ENCODE measurements at places on chromosomes 3 and 15.
A peak's percentile ranks its signal among the peaks of the same experiment; 100 is the strongest.

GRCh38 chr3:17741621-17742101 is 770 bp downstream of the TBC1D5 start:
- DNase-seq: no peak

GRCh38 chr3:13887495-13888300 is 7.8 kb upstream of the WNT7A start:
- DNase-seq: no peak

DNA sequence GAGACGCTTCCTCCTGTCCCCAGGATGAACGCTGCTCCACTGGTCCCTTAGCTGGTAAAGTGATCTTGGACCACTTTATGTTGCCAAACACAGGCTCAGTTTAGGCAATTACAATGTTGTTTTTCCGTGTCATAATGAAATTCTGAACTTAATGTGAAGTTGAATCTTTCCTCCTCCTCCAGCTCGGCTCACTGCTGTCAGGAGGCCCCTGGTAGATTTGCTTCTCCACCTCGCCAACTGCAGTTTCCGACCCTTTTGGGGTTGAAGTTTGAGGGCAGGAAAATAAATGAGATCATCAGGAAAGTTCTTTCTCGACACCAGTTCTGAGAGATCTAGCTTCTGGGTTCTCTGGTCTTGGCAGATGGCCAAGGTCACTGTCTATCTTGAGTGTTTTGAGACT is 27.8 kb downstream of the CFAP161 start:
- DNase-seq: no peak

- no peak for DNase-seq
These were observed 17.8 kb downstream of the SPATA12 start for GRCh38 chr3:57078344-57078634.

GRCh38 chr3:52779011-52779836 is 1.8 kb downstream of the ITIH1 start:
- no peak for DNase-seq

DNA sequence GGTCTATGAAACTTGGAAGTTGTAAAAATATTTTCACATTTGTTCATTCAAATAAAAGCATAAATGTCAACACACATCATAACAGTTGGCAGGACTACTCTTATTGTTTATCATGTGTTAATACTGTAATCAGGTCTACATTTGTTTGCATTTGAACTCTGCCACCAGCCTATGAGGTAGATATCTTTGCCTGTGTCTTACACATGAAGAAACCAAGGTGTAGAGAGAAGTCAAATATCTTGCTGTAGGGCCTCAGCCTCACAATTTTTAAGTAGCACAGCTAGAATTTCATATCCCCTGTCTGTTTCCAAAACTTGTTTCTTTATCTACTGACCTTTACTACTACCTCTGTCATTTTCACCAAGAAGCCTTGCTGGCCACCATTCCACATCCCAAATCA is 161.9 kb downstream of the ZIC4 start:
- DNase-seq: no peak

DNA sequence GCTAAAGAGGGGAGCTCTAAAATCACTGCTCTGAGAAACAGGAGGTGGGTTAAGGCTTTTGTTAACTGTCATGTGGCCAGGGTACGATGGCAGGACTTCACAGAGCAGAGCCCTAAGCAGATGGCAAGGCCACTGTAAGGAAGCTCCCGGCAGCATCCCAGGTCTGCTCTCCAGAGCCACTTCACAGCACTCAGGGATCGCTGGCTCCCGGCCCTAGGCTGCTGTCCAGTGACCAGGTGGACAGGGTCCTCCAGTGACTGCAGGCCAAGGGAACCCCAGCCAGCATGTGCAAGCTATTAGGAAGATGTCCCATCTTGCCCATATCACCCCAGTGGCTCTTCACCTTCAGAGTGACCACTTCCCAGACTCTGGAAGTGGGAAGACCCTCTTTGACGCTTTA is 10.4 kb downstream of the TMEM41A start:
- DNase-seq: no peak

DNA sequence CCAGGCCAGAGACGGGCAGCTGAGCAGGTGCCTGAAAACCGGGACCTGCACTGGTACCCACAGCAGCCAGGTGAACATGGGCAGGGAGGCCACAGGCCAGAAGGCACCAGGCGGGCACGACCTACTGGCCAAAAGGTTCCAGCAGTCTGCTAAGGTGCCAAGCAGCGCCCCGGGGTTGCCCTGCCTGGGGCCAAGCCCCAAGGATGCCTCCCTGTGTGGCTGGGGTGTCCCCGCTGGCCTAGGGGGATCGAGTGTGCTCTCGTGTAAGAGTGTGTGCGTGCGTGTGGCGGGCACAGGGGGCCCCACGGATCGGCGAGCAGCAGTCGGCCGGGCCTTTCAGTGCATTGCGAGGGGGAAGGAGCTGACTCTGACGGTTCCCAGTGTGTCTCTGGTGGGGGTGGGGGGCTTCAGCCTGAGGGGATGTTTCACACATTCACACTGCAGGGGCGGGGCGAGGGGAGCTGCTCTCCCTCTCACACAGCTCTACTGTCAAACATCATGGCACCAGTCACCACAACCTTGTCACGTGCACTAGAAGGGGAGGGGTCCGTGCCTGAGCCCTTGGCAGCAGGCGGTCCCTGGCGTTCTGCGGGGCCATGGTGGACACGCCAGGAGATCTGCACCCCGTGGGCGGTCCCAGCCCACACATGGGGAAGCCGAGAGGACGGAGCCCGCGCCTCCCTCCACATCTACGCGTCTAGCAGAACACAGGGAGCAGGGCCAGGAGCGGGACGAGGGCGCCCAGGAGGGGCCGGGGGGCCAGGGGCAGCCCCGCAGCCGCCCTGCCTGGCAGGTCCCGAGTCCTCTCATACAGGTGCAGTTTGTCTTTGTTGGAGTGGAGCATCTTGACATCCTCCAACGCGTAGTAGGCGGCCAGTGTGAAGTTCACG is 44.5 kb downstream of the RGMA start:
- no peak for DNase-seq

- no peak for DNase-seq
These were observed 442.8 kb upstream of the NECTIN3 start for GRCh38 chr3:110628650-110629301.

DNA sequence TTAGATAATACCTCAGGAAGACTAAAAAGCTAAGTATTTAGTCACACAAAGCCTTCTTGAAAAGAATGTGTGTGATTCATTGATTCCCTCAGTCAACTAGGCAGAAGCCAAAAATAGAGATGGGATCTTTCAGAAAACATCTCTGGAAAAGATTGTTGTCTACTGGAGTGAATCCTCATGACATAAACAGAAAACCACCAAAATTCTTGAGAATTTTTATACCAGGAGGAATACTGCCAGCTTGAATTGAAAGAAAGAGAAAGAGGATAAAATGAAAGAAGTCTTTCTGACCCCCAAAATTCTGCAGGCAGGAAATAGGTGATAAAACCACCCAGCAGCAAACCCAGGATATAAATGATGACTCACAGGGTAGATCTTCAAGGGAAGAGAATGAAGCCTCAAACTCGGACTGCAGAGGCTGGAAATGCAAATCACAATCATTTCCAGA is 363.1 kb upstream of the PLSCR5 start:
- peak; percentile 17 for DNase-seq

GRCh38 chr3:108089579-108089978 is 1.3 kb downstream of the CD47 start:
- no peak for DNase-seq

GRCh38 chr15:83476066-83476465 is 28.9 kb downstream of the SH3GL3 start:
- no peak for DNase-seq

DNA sequence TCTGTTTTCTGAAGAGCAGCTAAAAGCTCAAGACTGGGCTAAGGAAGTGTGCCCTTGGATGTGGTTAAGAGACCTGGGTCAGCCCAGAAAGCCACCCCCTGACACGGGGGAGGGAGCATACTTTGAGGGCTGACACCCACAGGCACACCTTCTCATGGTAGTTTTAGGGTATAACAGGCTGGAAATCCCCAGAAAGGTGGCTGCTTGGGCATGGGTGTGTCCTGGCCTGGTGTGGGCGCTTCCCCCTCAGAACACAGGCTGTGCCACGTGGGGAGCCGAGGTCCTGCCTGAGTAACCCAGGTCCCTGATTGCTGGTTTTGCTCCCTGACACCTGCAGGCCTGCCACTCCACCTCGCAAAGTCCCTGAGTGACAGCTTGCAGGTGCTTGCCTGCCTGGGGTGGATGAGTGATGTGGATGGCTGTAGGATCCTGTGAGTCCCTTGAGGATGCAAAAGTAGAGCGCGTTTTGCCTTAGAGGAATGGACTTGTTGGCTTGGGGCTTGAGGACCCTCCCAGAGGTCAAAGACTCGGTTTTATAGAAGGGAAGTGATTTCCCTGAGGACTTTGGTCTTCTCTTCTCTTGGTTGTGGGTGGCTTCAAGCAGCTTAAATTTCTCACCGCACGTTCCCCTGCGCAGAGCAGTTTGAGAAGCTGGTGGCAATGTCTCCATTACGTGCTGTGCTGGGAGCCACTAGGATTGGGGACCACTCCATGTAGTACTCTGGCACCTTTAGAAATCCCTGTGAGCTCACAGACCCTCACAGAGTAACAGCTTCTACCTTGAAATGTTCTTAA is 94.4 kb downstream of the DNASE1L3 start:
- DNase-seq: no peak

DNA sequence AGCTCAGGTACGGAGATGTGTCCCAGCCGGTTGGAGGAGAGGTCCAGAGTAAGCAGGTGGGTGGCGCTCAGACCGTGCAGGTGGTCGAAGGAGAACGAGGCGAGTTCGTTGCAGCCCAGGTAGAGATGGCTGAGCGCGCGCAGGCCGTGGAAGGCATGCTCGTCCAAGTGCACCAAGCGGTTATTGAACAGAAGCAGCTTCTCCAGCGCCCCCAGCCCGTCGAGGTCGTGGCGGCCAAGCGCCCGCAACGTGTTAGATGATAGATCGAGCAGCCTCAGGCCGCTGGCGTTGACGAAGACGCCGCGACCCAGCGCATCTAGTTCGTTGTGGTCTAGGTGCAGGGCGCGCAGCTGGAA is 648 bp downstream of the AMIGO3 start:
- no peak for DNase-seq

GRCh38 chr15:40279437-40280141 is 3.3 kb downstream of the ANKRD63 start:
- DNase-seq: peak; percentile 55

DNA sequence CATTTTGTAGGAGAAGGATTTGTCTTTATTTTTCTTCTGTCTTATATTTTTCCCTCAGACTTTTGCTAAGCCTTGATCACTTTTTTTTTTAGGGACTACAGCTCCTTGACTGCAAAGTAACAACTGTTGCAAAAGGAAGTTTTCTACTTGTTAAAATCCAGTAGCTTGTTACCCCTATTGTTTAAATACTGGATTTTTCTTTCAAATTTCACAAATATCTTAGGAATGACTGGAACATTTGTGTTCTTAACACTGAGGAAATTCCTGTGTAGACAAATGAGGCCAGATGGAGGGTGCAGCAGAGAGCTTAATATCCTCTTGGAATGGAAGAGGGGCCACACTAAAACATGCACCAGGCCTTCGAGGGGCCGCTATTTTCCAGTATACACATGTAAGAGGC is 3.2 kb upstream of the PGPEP1L start:
- DNase-seq: no peak

- no peak for DNase-seq
These were observed 431.0 kb downstream of the EPHB1 start for GRCh38 chr3:135226057-135226456.

- DNase-seq: no peak
These were observed 767 bp downstream of the AP3S2 start for GRCh38 chr15:89893027-89893426.

DNA sequence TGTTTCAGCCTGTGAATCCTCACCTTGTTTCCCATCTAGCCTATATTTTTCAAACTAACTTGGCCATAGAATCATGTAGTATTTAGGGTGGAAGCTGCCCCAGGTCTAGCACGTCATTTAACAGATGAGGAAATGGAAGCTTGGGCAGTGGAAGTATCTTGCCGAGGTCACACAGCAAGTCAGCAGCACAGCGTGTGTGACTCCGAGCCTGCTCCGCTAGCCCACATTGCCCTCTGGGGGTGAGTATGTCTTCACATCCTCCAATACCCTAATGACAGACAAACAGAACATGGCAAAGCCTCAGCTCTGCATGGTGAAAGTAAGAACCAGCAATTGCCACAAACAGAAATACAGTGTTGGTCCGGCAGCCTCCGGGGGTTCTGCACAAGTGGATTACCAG is 2.2 kb upstream of the CCR5 start:
- DNase-seq: no peak

DNA sequence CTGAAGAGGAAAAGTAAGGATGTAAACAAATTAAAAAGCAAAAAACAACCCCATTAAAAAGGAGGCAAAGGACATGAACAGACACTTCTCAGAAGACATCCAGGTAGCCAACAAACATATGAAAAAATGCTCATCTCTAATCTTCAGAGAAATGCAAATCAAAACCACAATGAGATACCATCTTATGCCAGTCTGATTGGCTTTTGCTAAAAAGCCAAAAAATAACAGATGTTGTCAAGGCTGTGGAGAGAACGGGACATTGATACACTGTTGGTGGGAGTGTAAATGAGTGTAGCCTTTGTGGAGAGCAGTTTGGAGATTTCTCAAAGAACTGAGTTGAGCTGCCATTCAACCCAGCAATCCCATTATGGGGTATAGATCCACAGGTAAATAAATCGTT is 18.6 kb upstream of the RGMA start:
- DNase-seq: no peak

DNA sequence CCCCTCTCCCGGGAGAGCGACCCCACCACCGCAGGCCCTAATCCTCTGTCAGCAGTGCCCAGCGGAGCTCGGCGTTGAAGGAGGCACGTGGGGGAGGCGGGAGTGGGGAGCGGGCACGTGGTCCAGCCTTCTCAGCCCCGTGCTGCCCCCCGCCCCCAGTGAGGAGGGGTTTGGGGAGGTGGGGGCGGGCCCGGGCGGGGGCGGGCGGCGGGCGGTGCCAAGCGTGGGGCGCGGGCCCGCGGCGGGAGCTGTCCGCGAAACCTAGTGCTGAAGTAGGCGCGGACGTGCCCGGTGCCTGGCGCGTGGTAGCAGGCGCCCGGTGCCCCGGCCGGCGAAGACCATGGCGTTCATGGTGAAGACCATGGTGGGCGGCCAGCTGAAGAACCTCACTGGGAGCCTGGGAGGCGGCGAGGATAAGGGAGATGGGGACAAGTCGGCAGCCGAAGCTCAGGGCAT is at the start of gene CPLX3:
Gene CPLX3 (plus strand): TSS at position 264 of the 456 bp plus-strand sequence. CDS start 77 bp downstream, at position 341.
- no peak for DNase-seq

DNA sequence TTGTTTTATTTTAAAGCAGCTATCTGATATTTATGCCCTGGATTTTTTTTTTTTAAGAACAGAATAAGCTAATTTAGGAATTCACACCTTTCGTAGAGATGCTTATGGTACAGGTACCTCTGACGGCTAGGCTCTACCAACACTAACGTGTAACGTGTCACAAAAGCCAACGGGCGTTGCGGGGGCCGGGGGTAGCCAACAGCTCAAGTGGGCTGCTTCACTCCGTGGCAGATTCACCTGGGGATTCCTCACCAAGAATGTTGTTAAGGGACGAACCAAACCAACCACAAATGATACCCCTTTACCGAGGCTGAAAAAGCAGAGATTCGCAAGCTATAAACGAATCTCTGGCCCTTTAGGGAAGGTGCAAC is 1.0 kb downstream of the TMCC1 start:
- DNase-seq: no peak

- no peak for DNase-seq
These were observed 67.9 kb upstream of the TNFSF10 start for GRCh38 chr3:172591125-172591605.

All from T1000 (cell line).